ENCODE measurements at places on chromosomes 4 and X.

DNA sequence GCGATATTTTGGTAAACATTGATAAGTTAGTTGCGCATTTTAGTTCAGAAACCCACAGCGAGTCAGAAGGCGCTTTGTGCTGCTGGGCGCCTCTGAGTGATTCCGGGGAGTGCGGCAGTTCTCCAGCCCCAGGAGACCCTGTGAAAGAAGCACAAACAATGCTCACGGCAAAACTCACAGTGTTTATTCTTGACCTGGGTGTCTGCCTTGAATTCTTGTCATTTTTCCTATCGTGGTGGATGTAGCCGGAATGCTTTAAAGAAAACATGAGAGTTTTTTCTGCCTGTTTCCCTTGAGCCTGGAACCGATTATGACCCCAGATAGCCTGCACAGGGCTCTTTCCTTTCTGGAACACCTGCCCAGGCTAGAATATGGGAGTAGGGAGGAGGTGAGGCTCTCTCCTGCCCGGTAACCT lies 6.7 kb downstream of the TBL1X start:
- no peak for DNase-seq

DNA sequence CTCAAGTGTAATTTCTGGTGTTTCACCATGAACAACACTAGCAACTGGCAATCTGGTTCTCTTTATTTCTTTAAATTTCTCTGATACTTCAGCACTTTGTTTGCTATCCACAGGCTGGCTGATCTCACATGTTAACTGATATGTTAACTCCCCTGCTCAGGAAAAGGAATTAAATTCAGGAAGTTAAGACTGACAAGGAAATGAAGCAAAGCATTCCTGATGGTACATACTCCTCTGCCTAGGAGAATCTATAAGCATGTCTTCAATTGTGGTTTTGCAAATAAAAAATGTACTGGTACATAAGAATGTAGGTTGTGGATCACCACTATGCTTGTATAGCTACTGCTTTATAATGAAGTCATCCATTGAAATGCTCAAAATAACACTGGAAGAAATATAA lies 1119.2 kb upstream of the INTU start:
- DNase-seq = no peak

DNA sequence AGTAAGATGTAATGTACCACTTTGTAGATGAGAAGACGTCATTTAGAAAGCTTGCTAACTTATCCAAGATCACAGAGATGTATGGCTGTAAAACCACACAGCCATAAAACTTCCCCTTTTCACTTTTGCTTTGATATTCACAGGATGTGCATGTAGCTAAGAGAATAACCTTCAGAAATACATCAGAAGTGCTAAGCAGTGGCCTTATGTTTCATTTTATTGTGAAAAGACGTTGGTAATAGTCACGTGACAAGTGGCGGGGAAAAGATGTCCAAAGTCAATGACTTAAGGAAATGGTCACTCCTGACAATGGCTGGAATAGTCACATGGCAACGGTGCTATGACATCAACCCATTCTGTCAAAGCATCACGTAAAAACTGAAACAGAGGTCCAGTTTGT lies 12.9 kb upstream of the WDR17 start:
- no peak for DNase-seq

DNA sequence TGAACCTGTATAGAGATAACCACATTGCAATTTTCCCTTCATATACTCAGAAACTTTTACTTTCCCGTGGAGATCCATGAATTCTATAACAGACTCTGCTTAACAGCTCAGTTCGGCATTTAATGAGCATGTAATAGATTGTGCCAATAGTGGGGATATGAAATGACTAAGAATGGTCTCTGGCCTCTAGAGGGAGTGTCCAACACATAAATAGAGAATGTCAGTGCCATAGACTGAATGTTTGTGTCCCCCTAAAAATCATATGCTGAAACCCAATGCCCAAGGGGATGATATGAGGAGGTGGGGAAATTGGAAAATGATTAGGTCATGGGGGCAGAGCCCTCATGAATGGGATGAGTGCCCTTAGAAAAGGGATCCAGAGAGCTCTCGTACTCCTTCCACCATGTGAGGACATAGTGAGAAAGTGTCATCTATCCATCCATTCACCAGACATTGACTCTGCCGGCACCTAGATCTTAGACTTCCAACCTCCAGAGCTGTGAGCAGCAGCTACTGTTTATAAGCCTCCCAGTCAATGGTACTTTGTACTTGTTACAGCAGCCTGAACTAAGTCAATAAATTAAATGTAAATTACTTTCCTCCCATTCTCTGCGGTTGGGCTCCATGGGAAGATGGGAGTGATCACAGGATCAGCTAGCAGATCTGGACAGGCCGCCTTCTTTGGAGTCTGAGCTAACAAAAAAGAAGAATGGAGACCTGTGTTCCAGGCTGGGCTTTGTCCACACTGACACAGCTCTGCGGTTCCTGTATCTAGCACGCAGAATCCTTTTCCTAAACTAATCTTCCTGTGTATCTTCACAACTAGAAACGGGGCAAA lies 28.1 kb upstream of the HPSE start:
- DNase-seq = no peak

DNA sequence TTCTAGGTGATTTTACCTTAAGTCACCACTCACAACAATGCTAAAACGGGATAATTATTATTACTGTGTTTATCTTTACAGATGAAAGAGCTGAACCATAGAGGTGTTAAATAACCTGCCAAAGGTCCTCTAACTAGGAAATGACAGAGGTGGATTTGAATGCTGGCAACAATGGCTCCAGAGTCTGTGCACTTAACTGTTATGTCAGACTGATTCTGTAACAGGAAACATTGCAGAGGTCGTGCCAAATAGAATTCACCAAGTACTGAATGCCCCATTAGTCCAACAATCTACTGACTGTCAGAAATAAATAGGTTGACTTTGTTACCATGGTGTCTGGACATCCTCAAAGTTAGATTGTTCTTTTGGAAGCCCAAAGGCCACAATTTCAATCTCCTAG lies 20.9 kb upstream of the USP27X start:
- DNase-seq = no peak

- no peak for DNase-seq
These were observed 593 bp downstream of the NPY1R start for GRCh38 chr4:163331629-163332376.

DNA sequence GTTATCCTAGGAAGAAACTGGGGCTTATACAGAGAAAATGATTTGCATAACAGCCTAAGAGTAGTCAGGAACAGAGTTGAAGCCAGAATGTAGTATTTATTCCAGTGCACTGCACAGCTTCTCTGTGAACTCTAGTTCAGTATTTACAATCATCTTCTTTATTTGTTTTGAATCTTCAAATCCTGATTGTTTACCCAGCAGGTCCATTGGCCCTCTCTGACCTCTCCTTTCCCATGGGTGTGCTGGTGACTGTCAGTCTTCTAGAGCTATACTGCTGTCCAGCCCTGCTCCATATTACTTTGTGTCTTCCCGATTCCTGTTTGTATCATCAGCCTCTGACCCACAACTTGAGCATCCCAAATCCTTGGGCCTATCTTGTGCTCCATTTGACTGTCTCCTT lies 301.9 kb upstream of the HS3ST1 start:
- no peak for DNase-seq

- DNase-seq = no peak
These were observed 86.9 kb downstream of the MAB21L2 start for GRCh38 chr4:150668824-150669223.

- no peak for DNase-seq
These were observed 40.5 kb upstream of the RASGEF1B start for GRCh38 chr4:81512001-81512756.

GRCh38 chrX:24720036-24720435 lies 26.3 kb downstream of the POLA1 start:
- no peak for DNase-seq

GRCh38 chr4:6750286-6751221 lies 32.0 kb upstream of the KIAA0232 start:
- DNase-seq = no peak

- no peak for DNase-seq
These were observed 62.5 kb downstream of the PGRMC2 start for GRCh38 chr4:128225148-128225547.

GRCh38 chr4:100695039-100695654 lies 177.3 kb upstream of the EMCN start:
- no peak for DNase-seq

DNA sequence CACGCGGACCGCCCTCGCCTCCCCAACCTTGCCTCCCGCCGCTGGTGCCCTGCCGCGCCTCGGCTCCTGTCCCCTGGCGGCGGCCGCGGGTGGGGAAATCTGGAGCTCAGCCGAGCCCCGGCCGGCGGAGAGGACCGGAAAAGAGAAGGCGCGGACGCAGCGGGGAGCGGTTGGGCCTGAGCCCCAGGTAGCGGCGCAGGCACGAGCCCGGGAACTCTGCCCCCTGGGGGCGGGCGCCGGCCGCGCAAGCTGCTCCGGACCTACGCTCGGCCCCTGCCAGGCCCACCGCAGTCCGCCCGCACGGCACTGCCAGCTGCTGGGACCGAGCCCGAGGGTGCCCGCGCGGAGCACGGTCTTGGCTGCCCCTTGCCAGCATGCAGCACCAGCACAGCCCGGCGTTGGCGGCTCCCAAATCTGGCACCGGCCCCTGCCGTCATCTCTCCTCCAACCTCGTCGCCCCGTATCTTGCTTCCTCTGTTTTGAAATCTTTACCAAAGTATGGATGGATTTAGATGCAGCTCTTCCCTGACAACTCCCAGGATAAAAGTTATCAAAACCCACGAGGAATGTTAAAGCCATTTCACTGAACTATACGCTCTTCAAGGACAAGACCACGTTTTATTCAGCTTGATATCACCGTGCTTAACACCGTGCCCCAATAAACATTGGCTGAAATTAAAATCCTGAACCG lies at the start of gene PRSS12:
Gene PRSS12 (minus strand): TSS at position 161 of the 691 bp plus-strand sequence. CDS start 283 bp downstream, outside the sequence.
- DNase-seq = no peak

- DNase-seq = no peak
These were observed 41.3 kb upstream of the MTM1 start for GRCh38 chrX:150527108-150527507.

DNA sequence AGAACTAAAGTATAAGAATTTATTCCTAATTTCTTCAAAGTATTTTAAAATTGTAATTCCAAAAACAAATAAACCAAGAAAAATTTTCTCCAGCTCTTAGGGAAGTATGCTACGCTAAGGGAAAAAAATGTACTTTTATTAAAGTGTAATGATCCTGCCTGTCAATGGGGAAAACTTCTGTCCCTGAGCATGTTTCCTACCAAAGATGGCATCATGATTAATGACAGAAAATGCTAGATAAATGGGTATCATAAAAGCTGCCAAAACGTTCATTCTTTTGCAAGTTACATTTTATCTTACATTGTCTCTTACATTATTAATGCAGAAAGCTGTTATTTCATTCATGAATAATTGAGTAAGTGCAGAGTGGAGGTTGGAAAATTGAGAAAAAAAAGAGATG lies 443.4 kb downstream of the TECRL start:
- DNase-seq = no peak

GRCh38 chrX:57822818-57823217 lies 87.4 kb downstream of the ZXDA start:
- DNase-seq = no peak

GRCh38 chrX:133979641-133980230 lies 5.7 kb downstream of the GPC3 start:
- DNase-seq = no peak

GRCh38 chr4:601612-602558 lies 23.5 kb upstream of the PDE6B start:
- DNase-seq = no peak
